Endothelial cell of umbilical vein (primary cell): ENCODE measurements at places on chromosomes 7 and 10. TPM values are rescaled to one million over a fixed set of nuclear protein-coding genes. Genes with fewer than 3 reads are reported as not detected.

IFIT1B gene
- total RNA-seq, result not detected in 2 replicates

SH2B2 gene
- 0.25 and 0.73 TPM in 2 replicates for total RNA-seq

DNA sequence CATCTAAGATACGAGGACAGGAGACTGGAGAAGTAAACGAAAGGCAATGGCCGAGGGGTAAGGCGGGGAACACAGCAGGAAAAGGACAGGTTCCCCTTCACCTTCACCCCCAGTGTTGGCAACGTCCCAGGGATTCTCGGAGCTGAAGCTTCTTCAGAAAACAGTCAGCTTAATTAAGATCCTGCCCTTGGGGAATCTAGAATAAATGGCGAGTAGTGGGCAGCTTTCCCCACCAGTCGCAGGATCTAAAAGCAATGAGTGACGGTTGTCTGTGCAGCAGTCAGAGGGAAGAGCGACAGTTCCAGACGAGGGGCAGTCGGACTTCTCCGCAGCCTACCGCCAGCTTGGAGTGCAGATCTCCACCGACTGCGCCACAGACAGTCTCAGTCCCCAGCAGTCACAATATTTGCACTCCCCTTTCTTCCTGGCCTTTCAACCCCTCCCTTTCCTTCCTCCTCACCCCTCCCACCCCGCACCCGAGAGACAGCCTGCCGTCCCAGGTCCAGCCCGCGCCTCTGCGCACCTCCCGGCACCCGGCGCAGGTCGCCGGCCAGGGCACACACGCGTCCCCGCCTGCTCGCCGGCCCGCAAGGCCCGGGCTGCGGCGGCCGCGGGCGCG, 10.9 kb upstream of the SP8 start:
- no peak overlapping the region for H3K4me3 ChIP-seq
- peaks cover 6% of the 10 kb centered on the region for H3K4me1 ChIP-seq
- H3K27ac ChIP-seq, result no peak overlapping the region

DNA sequence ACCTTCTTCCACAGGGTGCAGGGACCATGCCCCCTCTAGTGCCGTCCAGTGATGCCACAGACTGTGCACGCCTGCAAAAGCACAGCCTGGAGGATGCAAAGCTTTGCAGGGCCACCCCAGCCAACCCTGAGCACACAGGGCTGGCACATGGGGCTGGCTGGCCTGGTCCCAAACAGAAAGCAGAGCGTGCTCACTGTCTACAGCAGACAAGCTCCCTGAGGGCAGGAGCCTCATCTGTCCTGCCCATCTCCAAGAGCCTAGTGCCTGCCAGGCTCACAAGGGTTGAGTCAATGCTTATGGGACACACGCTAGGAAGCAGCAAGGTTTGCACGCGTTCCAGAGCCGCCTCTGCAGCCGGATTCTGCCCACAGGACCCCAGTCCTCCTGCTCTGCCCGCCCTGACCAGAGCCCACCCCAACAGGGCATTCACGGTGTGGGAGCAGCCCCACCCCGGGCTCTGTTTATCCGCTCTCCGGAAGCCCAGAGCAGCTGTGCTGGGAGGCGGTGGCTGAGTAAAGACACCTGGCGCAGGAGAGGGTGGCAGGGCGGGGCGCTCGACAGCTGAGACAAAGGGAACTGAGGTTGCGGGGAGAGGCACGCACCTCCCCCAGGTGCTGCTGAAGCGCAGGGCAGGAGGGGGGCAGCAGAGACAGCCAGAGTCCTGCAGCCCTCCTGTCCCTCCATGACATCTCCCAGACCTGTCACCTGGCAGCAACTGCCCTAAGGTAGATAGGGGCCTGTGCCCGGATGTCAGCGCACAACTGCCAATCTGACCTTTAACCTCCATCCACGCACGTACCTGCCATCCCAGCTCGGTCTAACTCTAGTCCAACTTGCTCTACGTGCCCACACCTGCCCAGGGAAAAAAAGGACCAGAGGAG, 4.3 kb downstream of the KCNH2 start:
- peaks cover 13% of the 10 kb centered on the region for H3K27me3 ChIP-seq
- H3K4me1 ChIP-seq, result peaks cover 10% of the 10 kb centered on the region
- no peak overlapping the region for H3K27ac ChIP-seq
- H3K4me3 ChIP-seq, result no peak overlapping the region

DNA sequence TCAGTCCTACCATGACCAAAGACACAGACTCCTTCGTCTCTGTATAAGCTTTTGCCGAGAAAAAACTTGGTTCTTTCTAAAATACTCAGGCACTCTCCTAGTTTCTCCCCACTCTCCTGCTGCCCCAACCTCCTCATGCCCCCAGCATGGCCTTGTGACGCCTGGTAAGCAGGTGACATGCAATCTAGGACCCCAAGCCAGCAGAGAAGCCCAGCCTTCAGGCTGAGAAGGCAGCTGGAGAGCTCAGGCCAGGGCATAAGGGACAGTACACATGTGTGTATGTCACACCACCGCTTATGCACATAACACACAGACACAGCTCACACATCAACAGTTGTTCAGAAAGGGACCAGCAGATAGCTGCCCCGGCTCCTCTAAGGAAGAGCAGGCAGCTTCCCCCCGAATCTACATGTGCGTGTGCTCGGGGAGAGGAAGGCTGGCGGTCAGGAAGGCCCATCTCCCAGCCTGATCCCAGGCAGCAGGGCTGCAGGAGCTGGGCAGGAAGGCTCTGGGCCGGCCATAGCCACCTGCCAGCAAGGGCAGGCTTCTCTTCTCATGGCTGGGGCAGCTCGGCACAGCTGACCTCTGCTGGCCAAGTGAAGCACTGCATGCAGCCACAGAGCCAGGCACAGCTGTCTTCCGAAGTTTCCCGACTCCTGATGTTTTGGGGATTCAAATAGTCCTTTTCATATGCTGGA, 8.5 kb downstream of the DDX56 start:
- DNase-seq, result peak; percentile 62
- H3K27ac ChIP-seq, result no peak overlapping the region
- no peaks in the 10 kb centered on the region for H3K27me3 ChIP-seq
- no peaks in the 10 kb centered on the region for H3K4me1 ChIP-seq
- H3K4me3 ChIP-seq, result no peak overlapping the region
- H3K36me3 ChIP-seq, result peaks cover 45% of the 10 kb centered on the region

- DNase-seq, result no peak
- H3K27ac ChIP-seq, result no peak overlapping the region
- H3K4me1 ChIP-seq, result peaks cover 10% of the 10 kb centered on the region
- H3K36me3 ChIP-seq, result peaks cover 27% of the 10 kb centered on the region
- no peak overlapping the region for H3K4me3 ChIP-seq
- H3K27me3 ChIP-seq, result no peaks in the 10 kb centered on the region
Observed at GRCh38 chr7:149621776-149622175, 124.2 kb upstream of the ZNF746 start.

GRCh38 chr10:924524-924859, 7.0 kb downstream of the LARP4B start:
- no peaks in the 10 kb centered on the region for H3K27me3 ChIP-seq
- peaks cover 5% of the 10 kb centered on the region for H3K36me3 ChIP-seq
- DNase-seq, result no peak

DNA sequence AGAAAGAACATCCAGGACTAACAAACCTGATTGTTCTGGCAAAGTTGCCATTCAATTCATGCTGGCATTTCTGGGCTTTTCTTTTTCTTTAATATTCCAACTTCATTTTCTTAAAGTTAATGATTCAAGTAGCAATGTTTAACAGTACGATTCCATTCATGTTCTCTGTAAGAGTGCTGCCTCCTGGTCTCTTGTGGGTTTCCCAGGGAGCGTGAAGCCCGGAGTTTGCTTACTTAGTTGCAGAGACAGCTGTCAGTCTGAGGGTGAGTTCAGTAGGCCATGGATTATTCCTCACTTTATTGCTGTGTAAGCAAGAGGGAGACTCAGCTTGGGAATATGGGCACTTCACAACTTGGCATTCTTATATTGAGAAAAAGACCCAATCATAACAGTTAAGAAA, 142.2 kb downstream of the TWIST1 start:
- no peaks in the 10 kb centered on the region for H3K36me3 ChIP-seq
- peaks cover 17% of the 10 kb centered on the region for H3K4me1 ChIP-seq
- H3K27ac ChIP-seq, result no peak overlapping the region
- no peak overlapping the region for H3K4me3 ChIP-seq

DNA sequence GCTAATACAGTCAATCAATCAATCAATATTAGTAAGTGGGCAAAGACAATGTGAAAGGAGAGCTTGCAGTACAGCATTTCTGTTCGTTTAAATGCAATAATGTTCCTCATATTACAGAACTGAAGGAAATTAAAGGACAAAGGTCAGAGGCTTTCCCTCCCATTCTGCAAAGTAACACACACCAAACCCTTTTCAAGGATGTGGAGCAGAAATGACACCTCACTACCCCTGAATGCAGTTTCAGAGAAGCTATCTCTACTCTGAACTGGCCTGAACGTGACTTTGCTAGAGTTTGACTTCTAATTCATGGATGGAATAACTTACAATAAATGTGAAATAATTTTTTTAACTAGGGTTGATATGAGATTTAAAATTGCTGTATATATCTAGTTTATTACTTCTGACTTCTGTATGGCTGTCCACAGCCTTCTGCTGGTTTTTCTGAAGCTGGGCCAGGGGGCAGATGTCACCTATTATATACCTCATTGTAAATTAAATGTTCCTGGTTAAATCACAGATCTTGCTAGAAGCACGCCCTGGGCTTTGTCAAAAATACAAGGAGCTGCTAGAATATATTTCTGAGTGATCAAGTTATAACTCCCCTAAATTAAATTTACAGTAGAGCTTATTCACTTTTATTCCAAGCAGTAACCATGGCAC, 156.9 kb upstream of the C7orf33 start:
- DNase-seq, result no peak
- H3K27me3 ChIP-seq, result no peaks in the 10 kb centered on the region
- H3K36me3 ChIP-seq, result no peaks in the 10 kb centered on the region
- H3K4me3 ChIP-seq, result no peak overlapping the region
- H3K27ac ChIP-seq, result no peak overlapping the region
